ENCODE measurements at places on chromosomes 11 and 22.

DNA sequence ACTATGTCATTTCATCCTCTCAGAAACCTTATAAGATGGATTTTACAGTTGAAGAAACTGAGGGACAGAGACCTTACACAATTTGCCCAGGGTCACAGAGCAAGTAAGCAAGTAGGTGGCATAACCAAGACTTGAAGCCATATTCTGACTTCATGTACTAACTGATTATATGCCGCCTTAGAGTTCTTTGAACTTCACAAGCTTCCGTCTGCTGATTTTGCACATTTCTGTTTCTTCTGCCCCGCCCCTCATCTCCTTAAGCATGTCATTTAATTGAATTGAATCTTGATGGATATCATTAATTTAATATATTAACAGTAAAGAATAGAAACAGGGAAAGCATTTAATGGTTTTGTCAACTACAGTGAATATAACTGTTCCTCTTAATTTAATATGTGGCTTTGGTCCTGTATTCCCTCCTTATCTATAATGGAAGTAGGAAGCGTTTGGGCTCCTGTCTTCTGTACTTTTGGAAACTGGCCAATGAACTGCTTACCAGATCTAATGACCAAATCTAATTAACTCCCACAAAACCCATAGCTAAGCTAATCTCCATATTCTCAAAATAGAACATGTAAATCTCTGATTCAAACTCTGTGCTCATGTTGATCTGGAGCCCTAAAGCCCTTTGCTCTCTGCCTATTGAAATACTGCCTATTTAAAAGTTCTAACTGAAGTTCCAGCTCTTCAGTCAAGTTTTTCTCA, 30.4 kb downstream of the SIK2 start:
- no peak for DNase-seq

DNA sequence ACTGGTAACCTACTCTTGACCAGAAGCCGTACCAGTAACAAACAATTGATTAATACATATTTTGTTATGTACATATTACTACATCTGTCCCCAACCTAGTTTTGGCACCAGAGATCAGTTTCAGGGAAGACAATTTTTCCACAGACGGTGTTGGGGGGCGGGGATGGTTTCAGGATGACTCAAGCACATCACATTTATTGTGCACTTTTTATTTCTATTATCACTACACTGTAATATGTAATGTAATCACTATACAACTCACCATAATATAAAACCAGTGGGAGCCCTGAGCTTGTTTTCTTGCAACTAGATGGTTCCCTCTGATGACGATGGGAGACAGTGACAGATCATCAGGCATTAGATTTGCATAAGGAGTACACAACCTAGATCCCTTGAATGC, 15.5 kb downstream of the DGCR8 start:
- no peak for DNase-seq

- no peak for DNase-seq
Measured at GRCh38 chr11:108012139-108012725, 3.5 kb downstream of the CUL5 start.

DNA sequence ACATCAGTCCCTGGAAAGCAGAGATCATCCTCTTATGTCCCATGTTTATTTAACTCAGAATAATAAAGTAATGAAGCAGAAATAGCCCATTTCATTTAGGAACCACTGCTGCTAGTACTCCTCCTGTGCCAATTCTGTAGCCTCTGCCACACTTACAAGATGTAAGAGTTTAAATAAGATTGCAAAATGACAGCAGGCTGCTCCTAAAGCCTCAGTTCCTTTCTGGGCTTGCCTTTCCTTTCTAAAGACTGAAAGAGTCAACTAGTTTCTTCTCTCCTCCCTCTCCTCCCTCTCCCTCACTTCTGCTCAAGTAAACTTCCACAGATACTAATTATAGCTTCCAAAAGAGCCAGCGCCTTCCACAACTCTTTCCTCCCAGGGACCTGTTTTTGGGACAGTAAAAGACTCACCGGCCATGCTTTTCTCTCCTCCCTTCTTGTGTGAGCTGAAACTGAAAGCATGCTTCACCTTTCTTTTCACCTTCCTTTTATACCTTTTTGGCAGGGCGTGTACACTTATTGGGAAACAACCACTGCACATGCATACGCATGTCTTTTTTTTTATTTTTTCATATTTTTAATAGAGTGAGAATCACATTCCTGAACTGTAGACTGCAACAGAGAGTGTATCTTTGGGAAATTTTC, 26.1 kb upstream of the CARD16 start:
- DNase-seq: peak; percentile 34

Data from suppressor macrophage treated with lipopolysaccharide for 4 hours (primary cell).